ENCODE measurements at places on chromosomes 16 and 17.
A peak's percentile ranks its signal among the peaks of the same experiment; 100 is the strongest.

- DNase-seq, result peak; percentile 34
Observed at GRCh38 chr17:15490634-15491261, 23.3 kb upstream of the CDRT4 start.

DNA sequence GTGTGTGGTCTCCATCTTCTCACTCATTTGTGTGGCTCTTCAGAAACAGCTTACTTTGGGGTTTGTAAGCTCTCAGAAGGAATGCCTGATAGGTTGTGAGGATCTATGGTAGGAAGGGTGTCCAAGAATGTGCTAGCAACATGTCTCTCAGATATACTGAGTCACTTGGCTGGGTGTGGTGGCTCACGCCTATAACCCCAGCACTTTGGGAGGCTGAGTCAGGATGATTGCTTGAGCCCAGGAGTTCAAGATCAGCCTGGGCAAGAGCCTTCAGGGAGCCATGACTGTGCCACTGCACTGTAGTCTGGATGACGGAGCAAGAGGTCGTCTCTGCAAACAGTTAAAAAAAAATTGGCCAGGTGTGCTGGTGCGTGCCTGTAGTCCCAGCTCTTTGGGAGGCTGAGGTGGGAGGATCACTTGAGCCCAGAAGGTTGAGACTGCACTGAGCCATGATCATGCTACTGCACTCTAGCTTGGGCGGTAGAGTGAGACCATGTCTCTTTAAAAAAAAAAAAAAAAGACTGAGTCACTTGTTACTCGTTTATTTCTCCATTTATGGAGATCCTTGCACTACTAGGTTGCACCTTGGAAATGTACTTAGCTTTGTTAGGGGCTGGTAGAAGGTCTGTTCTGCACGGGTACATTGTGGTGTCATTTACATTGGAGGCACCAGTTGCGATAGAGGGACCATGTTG is 232.0 kb downstream of the SNX29 start:
- DNase-seq, result no peak

DNA sequence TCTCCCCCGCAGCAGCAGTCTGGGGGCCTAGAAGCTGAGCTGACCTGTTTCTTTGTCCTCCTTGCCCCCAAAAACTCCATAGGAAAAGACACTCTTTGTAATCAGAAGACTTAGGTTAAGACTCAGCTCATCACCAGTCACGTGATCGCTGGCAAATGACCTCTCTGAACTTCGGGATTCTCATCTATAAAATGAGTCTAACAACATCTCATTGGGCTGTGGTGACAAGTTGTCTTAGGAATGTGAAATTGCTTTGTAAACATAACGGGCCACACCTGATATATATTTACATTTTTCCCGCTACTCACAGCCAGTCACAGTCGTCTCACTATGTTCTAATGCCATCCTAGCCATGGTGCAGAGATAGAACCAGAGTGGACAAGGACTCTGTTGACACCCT is 86.0 kb upstream of the LHX1 start:
- no peak for DNase-seq

- no peak for DNase-seq
Observed at GRCh38 chr17:33366960-33367359, 73.9 kb upstream of the ASIC2 start.

- DNase-seq, result peak; percentile 51
Observed at GRCh38 chr16:79439901-79440300, 160.6 kb downstream of the MAF start.

DNA sequence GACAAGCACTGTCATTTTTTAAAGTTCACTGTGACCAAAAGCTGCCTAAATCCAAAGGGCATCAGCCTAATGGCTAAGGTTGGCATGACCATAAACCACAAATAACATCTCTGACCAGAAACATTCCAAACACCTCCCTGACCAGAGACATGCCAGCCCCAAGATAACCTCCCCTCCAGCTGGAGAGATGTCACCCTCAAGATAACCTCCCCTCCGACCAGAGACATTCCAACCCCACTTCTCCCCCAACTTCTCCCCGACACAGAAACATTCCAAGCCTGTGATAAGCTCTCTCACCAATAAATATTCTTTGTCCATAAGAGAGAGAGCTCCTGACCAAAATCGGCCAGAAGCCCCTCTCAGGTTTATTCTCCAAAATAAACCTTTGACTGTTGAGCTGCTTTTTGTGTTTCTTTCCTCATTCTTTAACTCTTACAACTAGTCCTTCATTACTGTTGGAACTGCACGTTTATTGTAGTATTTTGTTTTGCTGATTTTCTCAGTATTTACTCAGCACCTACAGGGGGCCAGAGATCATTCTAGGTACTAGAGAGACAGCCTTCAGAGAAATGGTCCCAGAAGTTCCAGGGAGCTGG is 325.6 kb downstream of the SLC39A11 start:
- DNase-seq, result no peak

- DNase-seq, result no peak
Observed at GRCh38 chr17:82976982-82977488, 102.4 kb upstream of the METRNL start.

DNA sequence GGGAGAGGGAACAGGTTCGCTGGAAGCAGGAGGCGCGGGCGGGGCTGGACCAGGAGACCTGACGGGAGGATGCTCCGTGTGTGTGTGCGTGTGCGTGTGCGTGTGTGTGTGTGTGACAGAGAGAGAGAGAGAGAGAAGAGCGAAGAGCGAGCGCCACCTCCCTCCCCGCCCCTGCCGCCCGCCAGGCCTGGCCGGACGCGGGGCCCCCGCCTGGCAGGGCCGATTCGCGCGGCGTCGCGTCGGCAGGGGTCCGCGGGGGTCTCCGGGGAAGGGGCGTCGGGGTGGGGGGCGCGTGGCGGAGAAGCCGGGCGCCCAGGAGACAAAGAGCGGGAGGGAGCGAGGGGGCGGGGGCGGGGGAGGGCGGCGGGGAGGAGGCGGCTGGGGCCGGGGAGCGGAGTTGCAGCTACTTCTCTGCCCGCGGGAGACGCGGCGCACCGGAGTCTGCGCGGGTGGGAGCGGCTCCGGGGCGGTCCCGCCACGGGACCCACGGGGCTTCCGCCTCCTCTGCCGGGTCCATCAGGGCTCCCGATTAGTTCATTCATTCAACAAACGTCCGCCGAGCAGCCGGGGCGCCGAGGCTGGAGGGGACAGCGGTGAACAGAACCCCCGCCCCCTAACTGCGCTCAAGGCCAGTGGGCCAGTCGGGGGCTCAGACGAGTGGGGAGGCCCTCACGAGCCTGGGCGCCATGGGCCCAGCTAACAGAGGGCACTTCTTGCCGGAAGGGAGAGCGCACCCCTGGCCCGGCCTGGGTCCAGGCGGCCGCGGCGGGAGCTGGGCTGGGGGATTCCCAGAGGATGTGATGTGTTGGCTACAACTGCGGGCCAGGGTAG is at the start of gene SAMD14:
Gene SAMD14, minus strand, starts transcription at position 433 of the 831 bp plus-strand sequence. CDS start 5,201 bp downstream, outside the sequence.
- peak; percentile 76 for DNase-seq

- peak; percentile 97 for DNase-seq
Observed at GRCh38 chr16:30874821-30875717, 18.8 kb downstream of the BCL7C start.

GRCh38 chr17:11140501-11140900 is 100.5 kb upstream of the SHISA6 start:
- DNase-seq, result no peak

DNA sequence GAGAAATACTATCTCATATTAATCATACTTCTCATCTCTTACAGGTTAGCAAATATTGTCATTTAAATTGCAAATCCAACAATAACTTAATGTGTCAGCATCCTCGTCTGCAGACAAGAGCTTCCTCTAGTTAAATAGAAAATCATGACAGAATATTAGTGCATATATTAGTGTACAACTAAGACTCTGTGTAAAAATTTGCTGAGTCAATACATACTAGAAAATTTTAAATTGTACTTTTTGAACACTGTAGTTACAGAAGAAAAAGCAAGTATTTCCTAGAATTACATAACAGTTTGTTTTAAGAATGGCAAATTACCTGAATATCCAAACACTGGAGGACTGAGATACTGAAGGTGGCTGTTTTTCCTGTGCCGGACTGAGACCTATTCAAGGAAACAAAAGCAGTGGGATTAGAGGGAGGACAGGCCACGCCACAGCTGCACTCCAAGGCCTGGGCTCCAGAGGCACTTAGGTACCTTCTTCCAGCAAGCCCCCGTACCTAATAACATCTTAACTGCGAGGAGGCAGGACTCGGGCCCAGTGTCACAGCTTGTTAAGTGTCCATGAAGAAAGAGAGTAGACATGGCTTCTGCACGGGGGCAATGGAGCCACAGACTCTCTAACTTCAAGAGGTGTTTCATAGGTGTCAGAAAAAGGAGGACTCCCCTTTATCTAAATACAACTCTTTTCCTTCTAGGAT is 5.3 kb downstream of the EIF4A3 start:
- DNase-seq, result no peak

GRCh38 chr17:51133365-51133764 is 12.7 kb upstream of the SPAG9 start:
- no peak for DNase-seq

DNA sequence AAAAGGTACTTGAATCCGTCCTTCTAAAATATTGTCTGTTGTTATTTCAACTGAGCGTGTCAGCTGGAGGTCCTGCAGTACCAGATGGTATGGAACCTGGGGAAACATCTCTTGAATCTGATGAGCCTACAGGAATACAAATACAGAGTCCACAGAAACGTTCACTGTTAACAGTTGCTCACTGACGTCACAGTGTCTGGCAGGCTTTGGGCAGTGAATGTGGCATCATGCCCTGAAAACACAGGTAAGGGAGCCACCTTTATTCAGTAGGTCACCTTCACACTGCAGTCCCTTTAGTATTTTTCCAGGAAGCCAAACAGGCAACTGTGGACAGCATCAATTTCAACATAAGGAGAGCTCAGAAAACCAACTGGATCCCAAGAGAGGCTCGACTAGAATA is 56.1 kb downstream of the AMFR start:
- DNase-seq, result no peak

GRCh38 chr17:15972497-15972951 is 27.0 kb downstream of the ZSWIM7 start:
- DNase-seq, result no peak

DNA sequence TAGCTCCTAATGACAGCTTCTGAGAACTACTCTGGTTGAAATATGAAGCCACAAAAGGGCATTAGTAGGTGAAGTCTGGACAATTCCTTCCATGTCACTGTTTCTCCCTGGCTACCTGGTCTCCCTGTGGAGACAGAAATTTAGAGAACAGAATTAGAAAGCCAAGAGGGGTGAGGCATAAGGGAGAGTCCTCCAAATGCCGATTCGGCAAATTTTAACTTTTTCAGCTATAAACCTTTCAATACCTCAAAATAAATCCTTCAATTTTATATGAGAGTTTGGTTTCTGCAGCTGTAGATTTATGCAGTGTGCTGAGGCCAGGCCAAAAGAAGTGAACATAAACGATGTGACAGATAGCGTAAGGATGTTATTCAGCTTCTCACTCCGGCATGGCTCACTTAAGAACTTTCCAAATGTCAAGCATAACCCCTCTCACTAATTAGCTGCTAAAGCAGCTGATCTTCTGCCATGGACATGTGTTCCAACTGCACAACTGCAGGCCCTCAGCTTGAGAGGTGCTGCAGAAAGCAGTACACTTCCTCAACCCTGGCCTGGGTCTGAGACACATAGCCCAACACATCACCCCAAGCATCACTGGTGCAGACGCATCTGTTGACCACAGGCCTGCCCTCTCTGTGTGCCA is 247.9 kb upstream of the SOX9 start:
- no peak for DNase-seq

- DNase-seq, result no peak
Observed at GRCh38 chr17:67115401-67115800, 71.0 kb downstream of the CACNG1 start.

- no peak for DNase-seq
Observed at GRCh38 chr16:28126684-28127620, 63.4 kb upstream of the GSG1L start.

- peak; percentile 86 for DNase-seq
Observed at GRCh38 chr17:70205401-70205800, 36.1 kb downstream of the KCNJ2 start.

GRCh38 chr17:4204710-4205173 is 59.0 kb downstream of the ANKFY1 start:
- DNase-seq, result no peak

- DNase-seq, result no peak
Observed at GRCh38 chr16:89108416-89108815, 14.8 kb downstream of the ACSF3 start.

- DNase-seq, result no peak
Observed at GRCh38 chr17:8557176-8557806, 73.2 kb downstream of the MYH10 start.

GRCh38 chr16:65808790-65809189 is 557.7 kb upstream of the CDH5 start:
- DNase-seq, result no peak

GRCh38 chr17:66450008-66450851 is 147.8 kb downstream of the PRKCA start:
- no peak for DNase-seq

- DNase-seq, result no peak
Observed at GRCh38 chr16:74264811-74265210, 31.8 kb upstream of the PSMD7 start.

DNA sequence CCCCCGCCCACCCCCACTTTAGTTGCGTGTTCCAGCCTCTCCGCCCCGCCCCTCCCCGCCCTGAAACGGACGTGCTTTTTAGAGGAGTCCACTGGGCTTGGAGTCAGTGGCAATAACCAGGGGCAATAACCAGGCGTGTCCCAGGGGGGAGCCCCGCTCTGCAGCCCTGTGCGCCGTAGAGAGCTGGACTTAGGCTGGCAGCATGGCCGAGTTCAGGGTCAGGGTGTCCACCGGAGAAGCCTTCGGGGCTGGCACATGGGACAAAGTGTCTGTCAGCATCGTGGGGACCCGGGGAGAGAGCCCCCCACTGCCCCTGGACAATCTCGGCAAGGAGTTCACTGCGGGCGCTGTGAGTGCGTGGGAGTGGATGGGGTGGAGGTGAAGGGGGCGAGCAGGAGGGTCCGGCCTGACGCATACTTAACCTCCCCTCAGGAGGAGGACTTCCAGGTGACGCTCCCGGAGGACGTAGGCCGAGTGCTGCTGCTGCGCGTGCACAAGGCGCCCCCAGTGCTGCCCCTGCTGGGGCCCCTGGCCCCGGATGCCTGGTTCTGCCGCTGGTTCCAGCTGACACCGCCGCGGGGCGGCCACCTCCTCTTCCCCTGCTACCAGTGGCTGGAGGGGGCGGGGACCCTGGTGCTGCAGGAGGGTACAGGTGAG is at the start of gene ALOX15B:
Gene ALOX15B, plus strand, starts transcription at position 106 of the 657 bp plus-strand sequence. Its CDS starts 97 bp downstream, at position 203.
- DNase-seq, result no peak

- no peak for DNase-seq
Observed at GRCh38 chr17:57210972-57211411, 45.3 kb upstream of the MSI2 start.

- DNase-seq, result no peak
Observed at GRCh38 chr17:75844530-75845057, 390 bp upstream of the UNC13D start.

DNA sequence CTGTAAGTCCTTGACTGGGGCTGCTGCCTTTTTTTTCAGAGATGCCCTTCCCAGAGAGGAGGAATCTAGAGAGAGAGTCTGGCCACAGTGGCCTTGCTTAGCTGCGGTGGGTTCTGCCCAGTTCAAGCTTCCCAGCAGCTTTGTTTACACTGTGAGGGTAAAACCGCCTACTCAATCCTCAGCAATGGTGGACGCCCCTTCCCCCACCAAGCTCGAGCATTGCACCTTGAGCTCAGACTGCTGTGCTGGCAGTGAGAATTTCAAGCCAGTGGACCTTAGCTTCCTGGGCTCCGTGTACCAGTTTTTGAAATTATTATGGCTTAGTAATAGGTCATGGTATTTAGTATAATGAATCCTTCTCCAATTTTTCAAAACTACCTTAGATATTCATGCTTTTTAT is 395.4 kb downstream of the NPIPA7 start:
- no peak for DNase-seq

GRCh38 chr16:54341892-54342776 is 55.5 kb upstream of the IRX3 start:
- DNase-seq, result no peak

All from suppressor macrophage (primary cell).